ENCODE measurements at places on chromosomes 1 and 21. TPM values are rescaled to one million over a fixed set of nuclear protein-coding genes. Genes with fewer than 3 reads are reported as not detected.

NADK gene
- total RNA-seq: 145 TPM

RLF gene
- 24.5 TPM for total RNA-seq

OR2T2 gene
- not detected for total RNA-seq

PGLYRP4 gene
- not detected for total RNA-seq

RNASEL gene
- 3.0 TPM for total RNA-seq

PLD5 gene
- not detected for total RNA-seq

REN gene
- total RNA-seq: not detected

UMODL1 gene
- not detected for total RNA-seq

DNA sequence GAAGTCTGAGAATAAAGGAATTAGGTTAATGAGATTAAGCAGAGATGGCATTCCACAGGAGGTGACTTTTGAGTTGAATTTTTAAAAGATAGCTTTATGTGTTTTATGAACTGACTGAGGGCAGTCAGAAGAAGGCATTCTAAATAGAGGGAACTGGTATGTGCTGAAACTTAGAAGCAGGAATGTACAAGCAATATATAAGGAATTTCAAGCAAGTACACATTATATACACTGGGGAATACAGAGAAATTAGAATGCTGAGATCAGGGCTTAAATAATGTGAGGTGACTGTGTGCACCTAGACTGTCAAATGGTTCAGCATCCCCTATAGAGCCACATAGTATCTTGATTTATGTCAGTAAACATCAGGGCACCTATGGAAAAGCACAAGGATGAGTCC is 19.3 kb downstream of the WNT2B start:
- no peak overlapping the region for H3K4me3 ChIP-seq
- no peaks in the 10 kb centered on the region for H3K4me1 ChIP-seq
- H3K36me3 ChIP-seq: no peaks in the 10 kb centered on the region
- no peak overlapping the region for H3K27ac ChIP-seq
- no peak for DNase-seq

DNA sequence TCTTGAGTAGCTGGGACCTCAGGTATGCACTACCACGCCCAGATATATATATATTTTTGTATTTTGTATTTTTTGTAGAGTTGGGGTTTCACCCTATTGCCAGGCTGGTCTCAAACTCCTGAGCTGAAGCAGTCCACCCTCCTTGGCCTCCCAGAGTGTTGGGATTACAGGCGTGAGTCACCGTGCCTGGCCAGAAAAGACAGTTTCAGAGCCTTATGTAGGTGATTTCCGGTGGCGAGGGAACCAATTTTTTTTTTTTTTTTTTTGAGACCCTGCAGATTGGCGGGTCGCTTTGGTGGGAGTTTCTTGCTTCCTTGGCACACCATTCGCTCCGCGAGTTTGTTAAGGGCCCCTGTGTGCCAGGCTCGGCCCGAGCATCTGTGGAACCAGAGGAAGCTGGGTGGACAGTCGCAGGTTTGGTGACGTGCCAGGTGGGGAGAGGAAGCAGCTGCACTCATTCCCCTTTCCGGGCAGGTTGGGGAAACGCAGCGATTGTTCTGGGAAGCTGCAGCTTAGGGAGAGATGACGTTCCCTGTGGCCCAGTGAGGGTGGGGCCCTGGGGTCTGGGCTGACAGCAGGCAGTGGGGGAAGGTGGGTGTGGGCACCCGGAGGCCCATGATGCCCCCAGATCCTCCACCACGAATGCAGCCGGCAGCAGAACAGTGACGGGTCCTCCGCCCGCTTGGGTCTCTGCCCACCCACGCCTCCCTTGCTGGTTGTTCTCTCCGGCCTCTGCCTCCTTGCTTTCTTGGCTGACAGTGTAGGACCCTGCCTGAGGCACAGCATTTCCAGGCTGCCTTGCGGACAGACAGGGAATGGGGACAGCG is 25.1 kb downstream of the SPSB1 start:
- no peak overlapping the region for H3K27ac ChIP-seq
- no peak overlapping the region for H3K4me3 ChIP-seq
- peaks cover 19% of the 10 kb centered on the region for H3K27me3 ChIP-seq
- no peak for DNase-seq

DNA sequence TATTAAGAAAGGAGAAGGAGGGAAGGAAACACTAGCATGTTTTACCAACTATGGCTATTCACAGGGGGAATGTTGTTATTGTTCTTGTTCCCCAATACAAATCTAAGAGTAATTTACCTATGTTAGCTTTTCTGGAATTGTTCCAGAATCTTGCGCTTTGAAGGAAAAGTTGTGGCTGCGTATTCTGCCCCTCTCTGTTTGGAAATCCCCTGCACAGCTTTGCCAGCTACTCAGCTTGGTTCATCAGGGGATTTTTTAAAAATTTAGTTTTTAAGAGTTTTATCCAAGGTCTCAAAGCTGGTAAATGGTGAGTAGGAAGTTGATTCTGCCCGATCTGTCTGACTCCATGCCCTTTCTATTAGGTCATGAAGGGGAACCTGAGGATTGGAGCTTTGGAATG is 9.5 kb upstream of the IRF6 start:
- H3K36me3 ChIP-seq: no peaks in the 10 kb centered on the region
- DNase-seq: no peak
- H3K4me3 ChIP-seq: no peak overlapping the region
- H3K27ac ChIP-seq: no peak overlapping the region

DNA sequence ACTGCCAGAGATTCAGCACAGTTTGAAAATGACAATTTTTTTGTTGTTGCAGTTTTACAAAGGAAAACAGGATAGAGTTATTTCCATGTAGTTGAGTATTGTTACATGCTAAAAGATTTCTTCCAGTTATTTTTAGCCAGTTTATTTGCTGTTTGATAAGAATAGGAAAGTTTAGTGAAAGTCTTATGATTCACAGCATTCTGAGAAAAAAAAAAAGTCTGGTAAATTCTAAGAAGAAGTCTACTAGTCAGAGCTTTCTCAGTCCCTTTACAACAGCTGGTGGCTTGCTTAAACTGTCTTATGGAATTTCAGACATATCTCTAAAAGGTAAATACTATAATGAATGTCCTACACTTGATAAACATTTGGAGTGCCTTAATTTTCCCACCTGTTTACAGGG is 341.7 kb downstream of the DSCAM start:
- no peaks in the 10 kb centered on the region for H3K27me3 ChIP-seq
- no peak overlapping the region for H3K27ac ChIP-seq
- no peaks in the 10 kb centered on the region for H3K4me1 ChIP-seq
- no peak overlapping the region for H3K4me3 ChIP-seq

DNA sequence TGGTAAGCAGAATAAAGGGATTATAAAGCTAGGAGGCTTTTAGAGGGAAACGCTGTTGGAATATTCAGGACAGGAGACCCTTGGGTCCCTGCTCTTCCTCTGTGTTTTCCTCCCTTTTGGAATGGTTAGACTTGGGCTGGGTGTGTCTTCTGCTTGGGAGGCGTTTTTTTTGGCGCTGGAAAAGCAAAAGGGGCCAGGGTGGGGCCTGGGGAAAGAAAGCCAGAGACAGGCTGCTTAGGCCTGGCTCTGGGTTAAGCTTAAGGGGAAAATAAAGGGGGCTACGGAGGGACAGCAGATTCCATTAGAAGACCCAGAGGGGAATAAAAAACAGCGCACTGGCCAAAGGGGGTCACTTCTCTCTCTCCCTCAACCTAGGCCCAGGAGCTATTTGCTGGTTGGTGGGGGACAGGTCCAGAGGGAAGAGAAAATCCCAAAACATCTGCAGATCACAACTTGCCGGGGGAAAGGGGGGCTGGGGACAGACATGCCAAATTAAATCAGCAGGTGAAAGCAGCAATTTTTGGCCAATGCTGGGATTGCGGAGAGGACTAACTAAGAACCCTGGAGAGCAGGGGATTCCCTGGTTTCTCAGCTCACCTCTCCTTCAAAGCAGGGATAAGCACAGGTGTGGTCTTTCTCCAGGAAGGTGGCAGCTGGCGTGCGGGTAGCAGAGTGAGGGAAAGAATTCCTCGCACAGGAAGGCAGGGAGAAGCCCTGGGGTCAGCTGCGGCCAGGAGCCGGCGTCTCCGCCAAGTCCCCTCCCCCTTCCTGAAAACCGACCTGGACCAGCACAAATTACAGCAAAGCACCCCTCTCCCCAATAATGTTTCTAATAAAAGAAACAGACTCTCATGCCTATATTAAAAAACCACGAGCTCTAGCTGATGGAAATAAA is 82.2 kb upstream of the AK4 start:
- no peak for DNase-seq
- H3K36me3 ChIP-seq: no peaks in the 10 kb centered on the region
- H3K27me3 ChIP-seq: no peaks in the 10 kb centered on the region
- H3K27ac ChIP-seq: peak overlapping the region; percentile 76
- peaks cover 42% of the 10 kb centered on the region for H3K4me1 ChIP-seq

- H3K27ac ChIP-seq: no peak overlapping the region
- H3K4me3 ChIP-seq: no peak overlapping the region
- peaks cover 6% of the 10 kb centered on the region for H3K36me3 ChIP-seq
- DNase-seq: no peak
- H3K27me3 ChIP-seq: no peaks in the 10 kb centered on the region
- no peaks in the 10 kb centered on the region for H3K4me1 ChIP-seq
These were observed 1911.8 kb downstream of the MRPL39 start for GRCh38 chr21:23695443-23695842.

DNA sequence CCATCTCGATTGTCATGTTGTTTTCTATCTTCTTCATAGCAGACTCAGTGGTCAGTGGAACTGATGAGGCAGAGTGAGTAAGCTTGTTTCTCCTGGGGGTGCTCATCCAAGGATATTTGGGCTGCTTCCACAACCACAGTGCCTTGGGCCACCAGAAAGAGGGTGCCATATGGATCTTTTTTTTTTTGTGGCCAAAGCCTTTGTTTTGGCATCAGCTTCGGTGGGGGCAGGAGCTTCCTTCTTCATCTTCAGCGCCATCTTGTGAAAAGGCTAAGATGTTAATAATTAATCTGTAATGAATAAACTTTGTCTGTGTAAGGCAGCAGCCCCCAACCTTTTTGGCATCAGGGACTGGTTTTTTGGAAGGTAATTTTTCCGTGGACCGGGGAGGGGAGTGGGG is 6.6 kb upstream of the PLPP3 start:
- no peak for DNase-seq
- H3K4me3 ChIP-seq: no peak overlapping the region
- peaks cover 3% of the 10 kb centered on the region for H3K27me3 ChIP-seq
- no peaks in the 10 kb centered on the region for H3K36me3 ChIP-seq
- H3K27ac ChIP-seq: no peak overlapping the region

DNA sequence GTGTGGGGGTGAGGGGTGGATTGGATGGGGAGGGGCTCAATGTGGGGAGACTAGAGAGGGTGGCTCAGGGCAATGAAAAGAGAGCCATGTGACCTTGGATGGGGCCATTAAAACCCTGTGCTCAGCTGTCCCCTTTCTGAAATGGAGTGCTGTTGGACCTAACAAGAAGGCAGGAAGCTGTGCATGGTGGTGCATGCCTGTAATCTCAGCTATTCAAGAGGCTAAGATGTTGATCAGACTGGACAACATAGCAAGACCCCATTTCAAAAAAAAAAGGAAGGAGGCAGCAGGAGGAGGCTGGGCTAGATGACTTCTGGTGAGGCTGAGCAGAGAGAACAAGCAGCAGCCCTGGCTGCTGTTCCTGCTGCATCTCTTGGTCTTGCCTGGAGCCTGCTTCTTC is 7.0 kb downstream of the OPRD1 start:
- H3K4me3 ChIP-seq: no peak overlapping the region
- no peak overlapping the region for H3K27ac ChIP-seq
- DNase-seq: no peak
- no peaks in the 10 kb centered on the region for H3K4me1 ChIP-seq
- no peaks in the 10 kb centered on the region for H3K36me3 ChIP-seq

DNA sequence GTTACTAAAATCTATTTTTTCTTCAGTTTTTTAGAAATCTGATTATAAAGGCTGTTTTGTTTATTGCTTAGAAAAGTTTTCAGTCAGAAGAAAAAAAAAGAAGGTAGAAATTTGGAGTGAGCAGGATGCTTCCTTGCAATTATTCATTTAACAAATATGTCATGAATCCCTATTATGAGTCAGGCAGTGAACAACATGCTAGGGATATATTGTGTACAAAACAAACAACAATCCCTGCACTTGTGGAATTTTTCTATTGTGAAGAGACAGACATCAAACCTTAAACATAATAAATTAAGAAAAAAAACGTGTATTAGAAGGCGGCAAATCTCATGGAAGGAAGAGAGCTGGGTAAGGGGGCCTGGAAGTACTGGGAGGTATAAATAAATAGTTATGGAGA is 664.1 kb upstream of the CAMK1G start:
- no peaks in the 10 kb centered on the region for H3K27me3 ChIP-seq
- H3K4me1 ChIP-seq: no peaks in the 10 kb centered on the region
- no peak for DNase-seq
- H3K4me3 ChIP-seq: no peak overlapping the region
- no peak overlapping the region for H3K27ac ChIP-seq
- H3K36me3 ChIP-seq: no peaks in the 10 kb centered on the region

- peak overlapping the region; percentile 26 for H3K27ac ChIP-seq
- H3K4me3 ChIP-seq: peak overlapping the region; percentile 36
- peaks cover 11% of the 10 kb centered on the region for H3K36me3 ChIP-seq
- no peaks in the 10 kb centered on the region for H3K27me3 ChIP-seq
- no peak for DNase-seq
These were observed 5.1 kb downstream of the IFNAR2 start for GRCh38 chr21:33234635-33235520.

DNA sequence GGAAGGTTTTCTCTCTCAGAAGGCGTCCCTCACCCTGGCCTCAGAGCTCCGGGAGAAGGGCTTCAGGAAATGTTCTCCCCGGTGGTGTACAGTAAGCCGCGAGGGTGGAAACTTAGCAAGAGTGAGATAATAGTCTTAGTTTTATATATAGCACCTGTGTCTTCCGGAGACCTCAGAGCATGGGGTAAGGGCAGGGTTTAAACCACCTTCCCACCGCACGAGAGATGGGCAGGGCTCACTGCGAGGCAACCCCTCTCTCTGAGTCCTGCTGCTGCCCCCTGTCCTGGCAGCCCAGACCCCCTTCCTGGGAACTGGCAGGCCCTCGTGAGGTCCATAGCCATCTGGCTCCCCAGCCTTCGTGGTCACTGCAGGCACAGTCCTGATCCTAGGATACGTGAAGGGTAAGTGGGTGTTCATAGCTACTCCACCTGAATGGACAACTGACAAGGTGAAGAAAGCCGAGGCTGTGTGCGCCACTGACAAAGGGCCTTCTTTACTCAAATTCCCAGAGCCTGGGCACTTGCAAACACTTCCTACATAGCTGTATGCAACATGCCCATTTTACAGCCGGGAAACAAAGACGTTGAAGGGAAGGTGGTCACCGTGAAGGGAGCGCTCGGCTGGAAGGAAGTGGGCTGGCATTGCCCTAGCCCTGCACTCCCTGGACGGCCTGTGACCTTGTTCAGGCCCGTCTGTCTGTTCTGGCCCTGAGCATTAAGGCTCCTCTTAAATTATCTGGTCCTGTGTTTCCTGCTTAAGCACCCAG is 26.9 kb downstream of the ITPKB start:
- H3K4me1 ChIP-seq: peaks cover 76% of the 10 kb centered on the region
- H3K4me3 ChIP-seq: peak overlapping the region; percentile 73
- no peaks in the 10 kb centered on the region for H3K27me3 ChIP-seq
- no peak for DNase-seq
- peak overlapping the region; percentile 94 for H3K27ac ChIP-seq

GRCh38 chr21:46179708-46180078 is 4.6 kb downstream of the SPATC1L start:
- no peaks in the 10 kb centered on the region for H3K4me1 ChIP-seq
- H3K4me3 ChIP-seq: no peak overlapping the region
- H3K27ac ChIP-seq: no peak overlapping the region
- DNase-seq: no peak
- H3K36me3 ChIP-seq: peaks cover 16% of the 10 kb centered on the region

All from natural killer cell treated with Interleukin-12 subunit alpha and Interleukin-12 subunit beta and Interleukin-15 and Interleukin-18, amount 100 ng/mL, for 72 hours (primary cell).